CD4-positive, alpha-beta T cell treated with Interleukin-4 for 4 hours (primary cell): ENCODE measurements at places on chromosomes 3 and 15.

DNA sequence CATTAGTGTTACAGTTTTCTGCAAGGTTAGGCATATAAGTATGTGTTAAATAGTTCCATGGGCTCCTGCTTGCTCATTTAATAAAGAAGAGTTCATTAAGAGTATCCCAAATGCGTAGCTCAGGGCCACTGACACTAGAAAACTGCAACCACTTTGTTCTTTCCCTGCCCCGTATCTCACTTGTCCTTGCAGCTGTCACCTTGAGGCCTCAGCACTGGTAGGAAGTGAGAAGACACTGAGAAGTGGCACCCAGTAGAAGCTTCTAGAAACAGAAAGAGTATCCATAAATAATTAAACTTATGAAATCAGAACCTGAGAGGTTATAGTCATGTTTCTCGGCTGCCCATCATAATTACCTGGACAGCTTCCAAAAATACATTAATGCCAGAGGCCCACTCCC lies 266.0 kb downstream of the KCNMB2 start:
- DNase-seq = no peak

- DNase-seq = no peak
These were observed 28.0 kb downstream of the RAD51 start for GRCh38 chr15:40722934-40723333.

GRCh38 chr15:40282869-40283614 lies at the start of gene ANKRD63:
TSS of gene ANKRD63 (minus strand) at chr15:40283064. CDS start at chr15:40282586, 478 bp downstream.
- DNase-seq = no peak

- DNase-seq = no peak
These were observed 15.9 kb downstream of the SH3GL3 start for GRCh38 chr15:83462953-83463433.

GRCh38 chr3:180161770-180162169 lies 125.0 kb upstream of the PEX5L start:
- DNase-seq = no peak

GRCh38 chr3:99602183-99602582 lies 36.2 kb upstream of the COL8A1 start:
- no peak for DNase-seq

GRCh38 chr3:48092270-48092669 lies 76.1 kb upstream of the MAP4 start:
- no peak for DNase-seq

- DNase-seq = no peak
These were observed 49.6 kb downstream of the SMAD3 start for GRCh38 chr15:67114846-67115585.

DNA sequence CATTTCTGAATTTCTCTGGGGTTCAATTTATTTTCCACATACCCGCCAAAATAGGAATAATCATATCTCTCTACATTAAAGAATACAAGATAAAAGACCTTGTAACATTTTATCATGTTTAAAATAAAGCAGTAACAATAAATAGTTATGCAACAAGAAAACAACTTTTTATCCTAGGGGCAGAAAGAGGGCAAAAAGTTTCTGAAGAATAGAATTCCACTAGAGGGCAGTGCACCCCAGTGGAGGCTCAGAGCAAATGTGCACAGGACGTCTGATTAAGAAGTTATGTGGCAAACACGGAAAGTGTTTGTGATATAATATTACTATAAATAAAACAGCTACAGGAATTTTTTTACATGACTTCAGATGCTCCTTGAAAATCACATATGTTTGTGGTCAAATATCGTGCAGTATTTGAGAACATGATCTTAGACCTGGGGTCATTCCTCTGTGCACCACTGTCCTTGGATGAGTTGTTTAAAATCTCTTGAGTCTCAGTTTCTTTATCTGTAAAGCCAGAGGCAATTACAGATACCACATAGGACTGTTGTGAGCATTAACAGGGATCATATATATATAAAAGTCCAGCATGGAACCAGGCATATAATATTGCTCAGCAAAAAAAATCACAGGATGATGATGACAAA lies 13.2 kb upstream of the PIK3R4 start:
- DNase-seq = peak; percentile 70

DNA sequence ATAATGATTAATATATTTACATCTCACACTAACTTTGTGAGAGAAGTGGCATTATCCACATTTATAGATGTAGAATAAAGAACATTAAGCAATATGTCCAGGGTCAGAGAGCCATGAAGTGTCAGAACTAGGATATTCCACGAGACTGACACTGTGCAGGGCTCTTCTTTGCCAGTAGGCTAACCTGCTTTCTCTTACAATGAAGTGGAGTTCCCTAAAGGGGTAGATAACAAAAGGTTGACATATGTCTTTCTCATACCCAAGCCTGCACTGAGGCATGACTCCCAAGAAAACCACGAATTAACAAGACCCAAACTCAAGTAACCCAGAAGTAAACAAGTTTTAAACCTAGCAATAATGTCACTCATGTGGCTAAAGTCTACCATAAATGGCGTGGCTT lies 191.5 kb upstream of the SLC2A2 start:
- no peak for DNase-seq

GRCh38 chr3:46899151-46900006 lies 21.9 kb downstream of the PTH1R start:
- no peak for DNase-seq

DNA sequence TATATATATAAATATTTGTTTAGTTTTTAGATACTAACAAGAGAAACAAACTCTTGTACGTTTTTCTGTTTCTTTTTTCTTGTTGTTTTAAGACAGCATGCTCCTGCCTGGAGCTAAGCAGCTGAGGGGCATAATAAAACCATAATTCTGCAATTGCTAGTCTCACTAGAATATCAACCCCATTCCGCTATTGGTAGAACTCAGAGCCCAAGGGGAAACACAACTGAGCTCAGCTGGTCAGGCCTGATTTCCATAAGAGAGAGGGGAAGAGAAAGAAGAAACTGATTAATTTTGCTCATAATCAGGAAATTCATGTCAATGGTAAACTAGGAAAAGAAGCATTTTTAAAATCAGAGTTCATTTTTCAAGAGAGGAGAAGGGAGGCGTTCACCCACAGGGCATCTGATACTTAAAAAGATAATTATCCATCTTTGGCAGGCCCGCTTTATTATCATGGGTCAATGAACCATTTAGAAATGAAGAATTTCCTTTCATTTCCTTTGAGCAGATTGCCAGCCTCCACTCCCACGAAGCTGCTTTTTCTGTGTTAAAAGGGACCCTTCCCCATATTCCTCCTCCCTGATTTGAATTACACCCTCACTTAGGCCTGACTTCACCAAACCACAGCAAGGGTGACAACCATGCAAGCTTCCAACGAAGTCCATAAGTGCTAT lies 965.3 kb upstream of the CFAP20DC start:
- DNase-seq = no peak

- no peak for DNase-seq
These were observed 198.0 kb upstream of the PFN2 start for GRCh38 chr3:150168698-150169097.

DNA sequence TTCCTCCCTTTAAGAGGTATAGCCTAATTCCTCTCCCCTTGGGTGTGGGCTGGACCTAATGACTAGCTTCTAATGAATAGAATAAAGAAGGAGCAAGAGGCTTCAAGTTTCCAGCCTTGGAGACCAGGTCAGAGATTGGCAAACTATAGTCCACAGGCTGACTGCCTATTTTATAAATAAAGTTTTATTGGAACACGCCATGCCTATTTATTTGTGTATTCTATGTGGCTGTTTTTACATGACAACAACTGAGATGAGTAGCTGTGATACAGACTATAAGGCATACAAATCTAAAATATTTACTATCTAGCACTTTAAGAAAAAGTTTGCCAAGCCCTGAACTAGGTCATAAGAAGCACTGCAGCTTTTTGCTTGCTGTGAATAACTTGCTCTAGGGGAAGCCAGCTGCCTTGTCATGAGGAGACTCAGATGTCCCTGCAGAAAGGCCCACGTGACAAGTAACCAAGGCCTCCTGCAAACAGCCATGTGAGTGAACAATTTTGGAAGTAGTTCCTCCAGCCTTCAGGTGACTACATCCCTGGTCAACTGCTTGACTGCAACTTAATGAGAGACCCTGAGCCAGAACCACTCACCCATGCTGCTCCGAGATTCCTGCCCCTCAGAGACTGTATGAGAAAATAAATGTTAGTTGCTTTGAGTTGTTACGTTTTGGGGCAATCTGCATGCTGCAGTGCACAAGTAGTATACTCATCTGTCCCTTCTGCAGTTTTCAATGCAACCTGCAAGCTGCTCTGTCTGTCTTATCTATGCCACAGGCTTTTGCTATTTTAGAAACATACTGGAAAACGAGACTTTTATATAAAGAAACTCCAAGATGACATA lies 21.1 kb upstream of the MAP3K13 start:
- DNase-seq = no peak

DNA sequence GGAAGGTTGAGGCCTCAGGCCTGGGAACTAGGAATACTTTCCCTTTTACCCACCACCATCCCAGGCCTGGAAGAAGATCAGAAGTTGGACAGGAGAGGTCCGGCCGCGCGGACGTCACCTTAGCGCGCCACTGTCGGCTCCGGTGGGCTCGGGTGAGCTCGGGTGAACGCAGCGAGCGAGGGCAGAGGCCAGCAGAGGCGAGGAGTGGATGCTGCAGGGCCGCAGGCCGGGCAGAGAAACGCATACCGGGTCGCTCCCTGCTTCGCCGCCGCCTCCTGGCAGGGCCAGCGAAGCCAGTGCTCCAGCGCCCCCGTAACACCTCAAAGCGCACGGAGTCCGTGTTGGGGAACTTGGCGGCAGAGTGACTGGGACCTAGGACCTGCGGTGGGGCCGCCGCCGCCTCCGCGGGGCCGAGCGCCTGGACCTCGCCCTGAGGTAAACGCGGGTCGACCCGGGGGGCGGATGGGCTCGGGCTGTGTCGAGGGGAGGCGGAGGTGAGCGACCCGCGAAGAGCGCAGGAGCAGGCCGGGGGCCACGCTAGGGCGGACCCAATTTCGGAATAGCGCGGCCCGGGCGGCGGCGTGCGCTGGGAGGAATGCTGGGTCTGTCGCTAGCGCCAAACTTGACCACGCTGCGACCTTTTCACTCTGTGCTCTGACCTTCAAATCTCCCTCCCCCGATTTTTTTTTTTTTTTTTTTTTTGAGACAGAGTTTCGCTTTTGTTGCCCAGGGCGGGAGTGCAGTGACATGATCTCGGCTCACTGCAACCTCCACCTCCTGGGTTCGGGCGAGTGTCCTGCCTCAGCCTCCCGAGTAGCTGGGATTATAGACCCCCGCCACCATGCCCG lies 1.6 kb downstream of the CYP11A1 start:
- no peak for DNase-seq

DNA sequence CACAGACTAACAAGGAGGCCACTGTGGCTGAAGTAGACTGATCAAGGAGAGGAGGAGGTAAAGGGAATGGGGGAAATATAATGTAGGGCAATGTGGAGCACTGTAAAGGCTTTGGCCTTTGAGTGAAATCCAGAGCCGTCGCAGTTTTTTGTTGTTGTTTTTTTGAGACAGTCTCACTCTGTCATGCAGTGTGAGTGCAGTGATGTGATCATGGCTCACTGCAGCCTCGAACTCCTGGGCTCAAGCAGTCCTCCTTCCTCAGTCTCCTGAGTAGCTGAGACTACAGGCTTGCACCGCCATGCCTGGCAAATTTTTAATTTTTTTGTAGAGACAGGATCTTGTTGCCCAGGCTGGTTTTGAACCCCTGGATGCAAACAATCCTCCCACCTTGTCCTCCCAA lies 32.2 kb downstream of the PPP4R2 start:
- DNase-seq = no peak

DNA sequence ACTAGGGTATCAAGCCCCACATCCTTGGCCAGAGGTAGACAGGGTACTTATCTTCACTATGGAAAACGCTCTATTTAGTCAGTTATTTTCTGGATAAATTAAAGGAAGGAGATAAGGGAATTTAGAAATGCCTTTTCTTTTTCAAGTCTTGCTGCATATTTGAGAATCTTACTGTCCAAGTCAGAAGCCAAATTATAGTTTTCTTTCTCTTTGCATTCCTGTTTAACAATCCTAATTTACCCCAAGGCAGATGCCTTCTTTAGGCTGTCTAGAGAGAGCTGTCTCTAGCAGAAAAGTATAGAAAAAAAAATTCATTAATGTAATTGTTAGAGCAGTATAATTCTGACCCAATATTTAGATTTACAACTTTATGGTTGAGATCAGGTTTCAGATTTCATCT lies 64.4 kb upstream of the TBC1D5 start:
- no peak for DNase-seq

DNA sequence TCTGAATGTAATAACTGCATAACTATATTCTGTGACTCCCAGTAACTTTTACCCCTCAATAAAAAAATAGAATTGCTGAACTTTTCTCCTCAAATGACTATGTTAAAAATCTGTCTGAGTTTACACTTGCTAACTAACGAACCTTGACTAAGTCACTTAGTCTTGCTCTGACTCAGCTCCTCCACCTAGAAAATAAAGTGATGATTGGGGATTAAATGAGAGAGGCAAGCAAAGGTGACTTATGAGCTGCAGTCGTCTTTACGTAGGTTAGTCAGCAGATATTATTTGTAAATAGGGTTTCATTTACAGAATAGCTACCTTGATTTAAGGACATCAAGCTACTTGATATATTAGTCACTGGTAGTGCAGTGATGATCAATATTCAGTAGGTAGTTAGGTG lies 476.9 kb downstream of the MECOM start:
- no peak for DNase-seq

DNA sequence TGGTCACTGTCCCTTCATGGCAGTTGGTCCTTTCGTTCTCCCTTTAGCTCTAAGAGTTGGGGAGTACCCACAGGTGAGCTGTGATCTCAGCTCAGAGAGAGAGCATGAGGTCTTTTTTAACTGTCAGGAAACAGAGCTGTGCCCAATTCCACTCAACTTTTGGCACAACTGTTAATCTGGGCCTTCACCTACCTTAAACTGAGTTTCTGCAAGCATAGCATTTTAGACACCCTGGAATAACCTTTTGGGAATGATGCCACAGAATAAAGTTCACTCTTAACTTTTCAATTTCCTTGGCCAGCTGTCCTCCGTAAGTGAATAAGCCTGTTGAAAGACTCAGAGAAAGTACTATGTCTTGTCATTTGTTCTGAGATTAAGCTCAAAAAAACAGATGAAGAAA lies 35.9 kb downstream of the TUBGCP4 start:
- no peak for DNase-seq

DNA sequence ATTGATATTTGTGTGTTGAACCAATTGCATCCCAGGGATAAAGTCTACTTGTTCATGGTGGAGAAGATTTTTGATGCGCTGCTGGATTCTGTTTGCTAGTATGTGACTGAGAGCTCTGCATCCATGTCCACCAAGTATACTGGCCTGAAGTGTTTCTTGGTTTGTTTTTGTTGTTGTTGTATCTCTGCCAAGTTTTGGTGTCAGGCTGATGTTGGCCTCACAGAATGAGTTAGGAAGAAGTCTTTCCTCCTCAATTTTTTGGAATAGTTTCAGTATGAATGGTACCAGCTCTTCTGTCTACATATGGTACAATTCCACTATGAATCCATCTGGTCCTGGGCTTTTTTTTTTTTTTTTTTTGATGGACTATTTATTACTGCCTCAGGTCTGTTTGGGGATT lies 50.9 kb upstream of the OSTN start:
- no peak for DNase-seq
